ENCODE measurements at places on chromosomes 7 and 10. TPM values are rescaled to one million over a fixed set of nuclear protein-coding genes. Genes with fewer than 3 reads are reported as not detected.
A peak's percentile ranks its signal among the peaks of the same experiment; 100 is the strongest.

The GNG11 gene
- total RNA-seq: 0.86 TPM

The ANKRD22 gene
- total RNA-seq: not detected

The MEPCE gene
- 42.6 TPM for total RNA-seq

The ACTL6B gene
- total RNA-seq: not detected

The OGDHL gene
- total RNA-seq: 0.56 TPM

The DNAJC9 gene
- 58.0 TPM for total RNA-seq

The RELN gene
- total RNA-seq: 0.02 TPM

The MMD2 gene
- total RNA-seq: not detected

DNA sequence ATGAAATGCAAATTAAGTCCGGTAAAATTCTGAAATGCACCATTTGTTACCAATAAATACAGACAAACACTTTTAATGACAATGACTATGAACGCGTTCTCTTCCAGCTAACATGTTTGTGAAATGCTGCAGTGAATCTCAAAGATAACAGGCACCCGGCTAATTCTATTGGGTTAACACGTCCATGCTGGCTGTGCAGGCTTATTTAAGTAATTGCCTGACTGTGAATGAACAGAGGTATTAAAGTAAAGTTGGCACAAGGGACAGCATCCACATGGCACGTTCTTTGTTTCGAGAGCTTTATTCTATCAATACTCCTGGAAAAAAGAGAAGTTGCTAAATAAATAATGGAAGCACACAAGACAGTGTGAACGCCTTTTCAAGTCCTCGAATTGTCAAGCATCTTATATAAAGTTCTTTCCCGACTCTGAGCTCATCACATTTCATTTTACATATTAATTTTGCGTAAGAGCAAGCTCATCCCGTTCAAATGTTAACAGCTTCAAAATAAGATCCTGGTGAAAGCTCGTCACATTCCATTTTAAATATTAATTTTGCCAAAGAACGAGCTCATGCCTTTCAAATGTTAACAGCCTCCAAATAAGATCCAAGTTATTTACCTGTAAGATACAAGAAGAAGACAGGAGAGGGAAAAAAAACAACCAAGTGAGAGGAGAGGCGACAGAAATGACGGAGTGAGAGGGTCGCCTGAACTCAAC, 111.3 kb upstream of the RHEB start:
- H3K4me1 ChIP-seq: peaks cover 18% of the 10 kb centered on the region
- H3K4me3 ChIP-seq: peak overlapping the region; percentile 88
- DNase-seq: peak; percentile 23
- no peak overlapping the region for H3K27ac ChIP-seq
- no peaks in the 10 kb centered on the region for H3K36me3 ChIP-seq

DNA sequence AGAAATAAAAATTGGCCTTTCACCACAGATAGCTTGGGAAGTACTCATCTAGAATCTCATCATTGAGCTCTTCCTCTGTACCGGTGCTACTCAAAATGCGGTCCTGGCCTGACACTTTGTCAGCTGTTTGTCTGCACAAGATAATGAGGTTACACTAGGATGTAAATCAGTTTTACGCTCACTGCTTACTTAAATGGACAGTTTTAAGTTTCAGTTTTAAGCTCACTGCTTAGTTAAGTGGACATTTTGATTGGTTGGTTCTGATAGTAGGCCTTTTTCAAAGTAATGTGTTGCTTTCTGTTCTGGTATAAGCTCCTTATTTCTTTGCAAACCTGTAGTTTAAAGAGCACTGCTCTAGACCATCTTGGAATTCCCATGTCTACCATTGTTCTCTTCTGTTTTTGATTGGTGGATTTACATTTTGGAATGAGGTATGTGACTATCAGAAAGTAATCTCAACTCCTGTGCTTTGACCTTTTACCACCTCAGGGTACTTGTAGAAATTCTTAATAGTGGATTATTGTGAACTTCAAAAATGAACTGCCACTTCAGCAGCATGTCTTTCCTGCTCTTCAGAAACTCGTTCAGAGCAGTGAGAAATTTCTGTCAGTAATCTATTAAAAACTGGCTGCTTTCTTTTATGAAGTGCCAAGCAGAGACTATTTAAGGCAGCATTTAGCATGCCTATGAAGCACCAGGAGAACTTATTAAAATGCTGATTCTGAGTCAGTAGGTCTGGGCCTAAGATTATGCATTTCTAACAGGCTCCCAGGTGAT, 55.0 kb downstream of the C1GALT1 start:
- no peaks in the 10 kb centered on the region for H3K36me3 ChIP-seq
- H3K27me3 ChIP-seq: no peaks in the 10 kb centered on the region
- H3K27ac ChIP-seq: peak overlapping the region; percentile 51
- DNase-seq: peak; percentile 13

DNA sequence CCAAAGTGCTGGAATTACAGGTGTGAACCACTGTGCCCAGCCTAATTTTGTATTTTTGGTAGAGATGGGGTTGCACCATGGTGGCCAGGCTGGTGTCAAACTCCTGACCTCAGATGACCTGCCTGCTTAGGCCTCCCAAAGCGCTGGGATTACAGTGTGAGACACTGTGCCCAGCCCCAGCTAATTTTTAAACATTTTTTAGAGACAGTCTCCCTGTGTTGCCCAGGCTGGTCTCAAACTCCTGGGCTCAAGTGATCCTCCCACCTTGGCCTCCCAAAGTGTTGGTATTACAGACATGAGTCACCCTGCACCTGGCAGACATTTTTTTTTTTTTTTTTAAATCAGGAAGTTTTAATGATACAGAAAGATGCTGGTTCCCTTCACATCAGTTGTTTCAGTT, 15.5 kb downstream of the DENND10 start:
- no peaks in the 10 kb centered on the region for H3K27me3 ChIP-seq
- H3K27ac ChIP-seq: no peak overlapping the region
- DNase-seq: no peak
- H3K4me3 ChIP-seq: no peak overlapping the region
- no peaks in the 10 kb centered on the region for H3K4me1 ChIP-seq

GRCh38 chr7:23622506-23622925, 25.3 kb downstream of the CCDC126 start:
- no peak for DNase-seq
- no peaks in the 10 kb centered on the region for H3K36me3 ChIP-seq
- no peak overlapping the region for H3K4me3 ChIP-seq
- H3K27ac ChIP-seq: no peak overlapping the region

DNA sequence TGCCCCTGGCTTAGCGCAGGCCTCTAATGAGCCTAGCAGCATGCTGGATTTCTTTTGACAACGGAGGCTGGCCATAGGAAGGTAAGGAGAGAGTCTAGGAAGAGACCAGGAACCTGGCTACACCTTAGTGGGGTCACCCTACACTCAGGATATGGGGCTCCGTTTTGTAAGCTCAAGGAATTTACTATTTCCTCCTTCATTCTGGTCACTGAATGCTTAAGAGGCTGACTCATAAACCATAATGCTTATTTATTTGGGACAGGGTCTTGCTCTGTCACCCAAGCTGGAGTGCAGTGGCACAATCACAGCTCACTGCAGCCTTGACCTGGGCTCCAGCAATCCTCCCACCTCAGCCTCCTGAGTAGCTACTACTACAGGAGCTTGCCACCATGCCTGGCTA, 38.4 kb downstream of the CARD11 start:
- no peak for DNase-seq
- no peaks in the 10 kb centered on the region for H3K4me1 ChIP-seq
- H3K27me3 ChIP-seq: no peaks in the 10 kb centered on the region

DNA sequence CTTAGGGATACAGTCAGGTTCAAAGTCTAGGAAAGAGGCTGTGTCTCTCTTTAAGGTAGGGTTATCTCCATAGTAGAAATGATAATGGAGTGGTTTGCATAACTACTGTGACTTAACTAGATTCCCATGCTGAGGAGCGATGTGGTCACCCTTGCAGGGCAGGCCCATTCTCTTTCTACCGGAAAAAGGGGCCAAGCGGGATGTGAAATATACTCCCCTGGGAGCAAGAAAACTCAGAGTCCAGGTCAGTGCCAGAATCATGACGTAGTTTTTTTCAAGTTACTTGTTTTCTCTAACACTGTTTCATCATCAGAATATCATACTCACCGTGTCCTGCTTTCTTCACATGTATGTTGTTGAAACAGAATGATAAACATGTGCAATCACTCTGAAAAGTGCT, 649.0 kb upstream of the ANKRD30A start:
- no peak overlapping the region for H3K27ac ChIP-seq
- H3K36me3 ChIP-seq: no peaks in the 10 kb centered on the region
- H3K4me3 ChIP-seq: no peak overlapping the region
- no peak for DNase-seq

DNA sequence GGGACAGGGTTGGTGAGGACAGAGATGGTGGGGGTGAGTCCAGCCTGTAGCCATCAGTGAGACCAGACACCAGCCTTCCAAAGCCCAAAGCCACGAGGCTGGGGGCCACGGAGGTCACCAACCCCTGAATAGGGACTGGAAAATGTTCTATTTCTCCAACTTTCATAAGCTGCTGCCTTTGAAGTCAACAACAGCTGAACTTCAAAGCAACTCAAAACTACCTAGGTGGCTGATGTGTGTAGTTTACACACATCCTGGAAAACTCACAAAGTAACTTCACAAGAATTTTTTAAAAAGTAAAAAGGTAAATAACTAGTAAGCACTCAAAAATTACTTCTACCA, 88.8 kb downstream of the CHST15 start:
- H3K27ac ChIP-seq: no peak overlapping the region
- no peak overlapping the region for H3K4me3 ChIP-seq
- no peaks in the 10 kb centered on the region for H3K27me3 ChIP-seq
- no peak for DNase-seq
- H3K4me1 ChIP-seq: peaks cover 8% of the 10 kb centered on the region
- no peaks in the 10 kb centered on the region for H3K36me3 ChIP-seq

- DNase-seq: no peak
- peaks cover 16% of the 10 kb centered on the region for H3K4me1 ChIP-seq
- no peak overlapping the region for H3K4me3 ChIP-seq
- H3K36me3 ChIP-seq: no peaks in the 10 kb centered on the region
- H3K27me3 ChIP-seq: peaks cover 9% of the 10 kb centered on the region
Measured at GRCh38 chr7:143405173-143406001, 3.3 kb downstream of the EPHA1 start.

DNA sequence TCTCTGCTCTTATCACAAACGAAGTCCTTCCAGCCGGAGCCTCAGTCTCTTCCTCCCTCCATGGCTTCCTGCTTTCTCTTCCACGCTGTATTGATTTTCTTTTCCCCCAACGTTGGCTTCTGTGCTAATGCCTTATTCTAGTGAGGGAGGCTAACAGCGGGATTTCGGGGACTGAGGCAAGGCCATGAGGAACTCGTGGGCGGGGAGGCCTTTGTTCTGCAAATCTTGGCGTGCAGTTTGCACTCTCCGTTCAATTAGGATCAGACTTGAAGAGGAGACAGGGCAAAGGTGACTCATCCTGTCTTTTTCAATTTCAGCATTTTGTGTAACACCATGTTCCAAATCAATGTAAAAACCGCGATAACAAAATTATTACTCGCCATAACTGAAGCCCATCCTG, 25.3 kb downstream of the EN2 start:
- no peak overlapping the region for H3K27ac ChIP-seq
- peak; percentile 61 for DNase-seq
- peaks cover 100% of the 10 kb centered on the region for H3K27me3 ChIP-seq
- H3K4me1 ChIP-seq: peaks cover 11% of the 10 kb centered on the region
- H3K4me3 ChIP-seq: no peak overlapping the region
- H3K36me3 ChIP-seq: no peaks in the 10 kb centered on the region

DNA sequence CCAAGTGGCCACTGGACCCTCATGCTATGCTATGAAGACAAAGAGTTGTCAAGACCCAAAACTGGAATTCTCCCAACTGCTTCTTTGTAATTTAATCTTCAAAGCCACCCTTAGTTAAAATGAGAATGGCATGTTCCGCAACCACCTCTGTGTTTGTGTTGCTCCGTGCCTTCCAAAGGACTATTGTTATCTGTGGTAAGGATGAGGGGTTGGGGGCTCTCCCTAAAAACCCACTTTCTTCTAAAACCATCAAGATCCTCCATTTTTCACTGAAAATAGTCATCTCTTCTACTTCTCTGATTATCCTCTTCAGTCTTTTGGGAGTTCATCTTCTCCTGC, 222.1 kb upstream of the AOAH start:
- peaks cover 13% of the 10 kb centered on the region for H3K4me1 ChIP-seq
- no peaks in the 10 kb centered on the region for H3K27me3 ChIP-seq
- no peaks in the 10 kb centered on the region for H3K36me3 ChIP-seq
- H3K4me3 ChIP-seq: no peak overlapping the region

GRCh38 chr7:51009716-51010496, 227.2 kb upstream of the GRB10 start:
- no peak for DNase-seq
- no peak overlapping the region for H3K27ac ChIP-seq

DNA sequence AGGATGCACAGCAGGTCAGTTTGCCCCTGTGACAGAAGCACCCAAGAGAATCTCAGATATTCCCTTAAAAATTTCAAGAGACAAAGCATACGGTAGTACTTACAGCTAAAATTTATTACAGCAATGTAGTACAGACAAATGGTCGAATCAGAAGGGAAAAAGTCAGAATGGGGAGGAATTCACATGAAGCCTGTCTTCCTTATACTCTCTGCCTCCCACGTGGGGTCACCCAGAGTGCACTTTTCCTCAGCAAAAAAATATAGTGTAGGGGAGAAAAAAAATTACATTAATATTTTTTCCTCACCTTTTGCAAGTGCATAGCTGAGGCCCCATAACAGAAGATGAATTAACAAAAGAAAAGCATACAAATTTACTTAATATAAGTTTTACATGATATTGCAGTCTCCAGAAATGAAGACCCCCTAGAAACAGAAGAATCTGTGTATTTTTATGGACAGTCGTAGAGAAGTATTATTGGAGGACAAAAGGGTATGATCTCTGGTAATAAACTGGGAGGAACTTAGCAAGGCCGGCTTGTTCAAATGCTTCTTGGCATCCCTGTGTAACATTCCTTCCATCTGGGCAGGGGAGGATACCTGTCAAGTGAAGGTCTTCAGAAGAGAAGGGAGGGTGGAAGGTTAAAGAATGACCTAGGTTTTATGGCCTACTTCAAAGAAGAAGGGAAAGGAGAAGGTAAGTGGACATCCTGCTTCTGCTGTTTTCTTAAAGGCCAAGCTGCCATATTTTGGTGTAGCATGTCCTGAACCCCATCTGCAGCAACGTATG, 270.6 kb upstream of the MAGI2 start:
- no peak for DNase-seq
- no peak overlapping the region for H3K4me3 ChIP-seq
- no peaks in the 10 kb centered on the region for H3K27me3 ChIP-seq
- H3K36me3 ChIP-seq: no peaks in the 10 kb centered on the region
- no peak overlapping the region for H3K27ac ChIP-seq
- H3K4me1 ChIP-seq: no peaks in the 10 kb centered on the region
